ENCODE measurements at places on chromosomes 7 and 10.
A peak's percentile ranks its signal among the peaks of the same experiment; 100 is the strongest.

GRCh38 chr10:69657866-69658265, 27.8 kb downstream of the FAM241B start:
- DNase-seq: no peak

GRCh38 chr10:101828766-101829551, 10.7 kb upstream of the OGA start:
- DNase-seq: no peak

DNA sequence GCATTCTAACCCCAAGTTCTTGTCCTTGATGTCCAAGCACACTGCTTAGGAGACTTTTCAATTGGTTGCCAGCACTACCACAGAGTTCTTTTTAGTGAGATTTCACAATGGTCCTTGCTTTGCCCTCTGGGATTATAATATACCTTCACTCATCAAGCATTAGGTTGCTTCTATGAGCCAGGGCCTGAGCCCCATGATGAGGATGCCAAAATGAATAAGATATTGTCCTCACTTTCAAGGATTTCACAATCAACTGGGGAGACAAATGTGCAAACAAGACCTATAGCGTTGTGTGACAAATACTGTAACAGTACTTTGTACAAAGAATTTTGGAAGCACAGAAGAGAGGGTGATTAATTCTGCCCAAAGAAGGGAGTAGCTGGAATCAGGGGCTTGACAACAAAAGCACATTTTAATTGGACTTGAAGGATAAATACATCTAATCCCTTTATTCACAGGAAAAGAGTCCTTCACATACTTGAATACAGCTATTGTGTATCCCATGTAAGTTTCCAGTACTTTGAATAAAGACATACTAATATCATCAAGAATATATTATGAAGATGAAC, 263.6 kb upstream of the LRRN3 start:
- no peak for DNase-seq

DNA sequence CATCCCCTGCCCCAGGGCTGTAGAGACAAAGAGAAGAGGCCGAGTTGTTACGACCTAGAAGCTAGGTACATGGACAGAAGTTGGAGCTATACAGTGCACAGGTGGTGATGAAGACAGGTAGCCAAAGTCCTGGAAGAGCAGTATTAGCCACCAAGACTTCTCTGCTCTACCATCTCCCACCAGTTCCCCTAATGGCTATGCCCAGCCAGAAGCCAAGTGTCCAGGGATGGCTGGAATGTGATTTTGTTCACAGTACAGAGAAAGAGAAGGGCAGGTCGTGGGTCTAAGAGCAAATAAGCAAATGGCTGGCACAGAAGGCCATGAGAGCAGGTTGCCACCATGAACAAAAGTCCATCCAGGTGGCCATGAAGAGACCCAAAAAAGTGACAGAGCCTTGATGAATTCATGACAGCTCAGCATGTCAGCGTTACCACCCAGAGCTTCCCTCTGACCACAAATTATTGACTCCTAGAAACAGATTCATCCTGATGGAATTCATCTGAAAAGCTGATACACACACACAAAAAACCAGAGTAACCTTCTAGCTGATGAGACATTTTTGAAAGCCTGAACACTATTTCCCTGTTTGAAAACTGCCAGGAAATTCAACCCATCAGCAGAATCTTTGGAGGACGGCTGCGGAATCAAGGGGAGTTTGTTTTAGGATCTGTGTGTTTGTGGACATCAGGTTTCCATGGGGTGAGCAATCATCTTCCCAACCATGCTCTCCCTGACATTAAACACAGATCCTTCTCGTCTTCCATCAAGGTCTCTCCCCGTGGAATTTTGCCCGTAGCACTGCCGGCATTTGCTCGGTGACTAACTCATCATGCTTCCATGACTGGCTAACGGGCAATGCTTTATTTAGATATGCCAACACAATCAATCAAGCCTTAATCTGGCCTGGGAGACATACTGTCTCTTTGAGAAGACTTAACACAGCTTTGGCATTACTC, 906.7 kb upstream of the AUTS2 start:
- no peak for DNase-seq

DNA sequence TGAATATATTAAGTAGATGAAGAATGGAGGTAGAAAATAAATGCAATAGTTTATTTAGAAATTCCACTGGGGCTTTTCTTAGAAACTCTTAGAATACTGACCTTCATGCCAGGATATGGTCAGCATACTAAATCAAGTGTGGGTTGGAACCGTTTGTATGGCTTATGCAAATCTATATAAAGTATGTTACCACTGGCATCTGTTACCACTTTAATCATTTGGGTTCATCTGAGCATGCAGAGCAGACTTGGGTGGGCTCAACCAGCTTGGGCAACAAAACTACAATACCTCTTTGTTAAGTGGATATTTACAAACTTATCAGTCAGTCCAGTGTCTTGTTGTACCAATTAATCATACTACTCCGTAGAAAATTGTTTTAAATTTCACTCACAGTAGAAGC, 125.8 kb downstream of the CRPPA start:
- DNase-seq: no peak

DNA sequence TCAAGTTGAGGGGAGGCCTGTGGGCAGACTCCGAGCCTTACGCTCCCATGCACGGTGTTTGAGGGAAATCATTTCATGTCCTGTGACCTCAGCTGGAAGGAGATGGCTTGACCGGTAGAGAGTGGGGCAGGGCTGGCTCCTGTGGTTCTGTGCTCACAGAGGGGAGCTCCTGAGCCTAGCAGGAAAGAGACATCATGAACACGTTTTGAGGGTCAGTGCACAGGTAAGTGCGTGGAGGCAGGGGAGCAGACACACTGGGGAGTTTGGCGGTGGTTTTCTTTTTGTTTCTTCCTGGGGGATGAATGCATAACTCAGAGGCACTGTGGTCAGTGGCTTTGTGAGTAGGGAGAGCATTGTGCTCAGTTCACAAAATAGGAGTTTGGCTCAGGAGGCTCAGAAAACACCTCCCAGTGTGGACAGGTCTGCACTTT, 22.5 kb downstream of the ADCY1 start:
- no peak for DNase-seq

- no peak for DNase-seq
Observed at GRCh38 chr10:20877554-20877953, 19.6 kb downstream of the NEBL start.

- no peak for DNase-seq
Observed at GRCh38 chr10:109114579-109114978, 808.7 kb downstream of the XPNPEP1 start.

DNA sequence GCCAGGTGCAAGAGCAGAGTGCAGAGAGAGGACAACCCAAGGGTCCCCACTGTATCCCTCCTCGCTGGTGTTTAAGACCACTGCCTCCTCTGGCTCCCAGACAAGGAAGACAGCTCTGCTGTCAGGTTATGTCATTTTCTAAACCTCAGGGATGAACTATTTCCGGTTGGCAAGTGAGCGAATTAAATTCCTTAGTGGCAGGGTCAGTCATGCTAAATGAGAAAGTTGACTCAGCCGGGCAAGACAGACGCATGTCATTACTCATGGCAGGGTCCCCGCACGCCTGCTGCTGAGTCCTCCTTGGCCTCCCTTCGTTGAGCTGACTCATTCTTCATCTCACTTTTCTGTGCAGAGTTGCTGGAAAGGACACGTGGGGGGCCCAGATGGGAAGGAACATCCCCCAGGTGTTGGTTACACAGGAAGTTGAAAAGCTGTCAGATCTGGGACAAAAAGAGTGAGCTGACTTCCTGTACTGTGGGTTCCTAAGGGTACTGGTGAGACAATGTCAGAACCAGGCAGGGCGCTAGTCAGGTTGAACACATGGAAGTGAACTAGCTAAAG, 47.1 kb upstream of the UCN3 start:
- peak; percentile 96 for DNase-seq

GRCh38 chr7:46080595-46081159, 159.6 kb upstream of the IGFBP3 start:
- no peak for DNase-seq

GRCh38 chr10:18222866-18223265, 82.6 kb downstream of the CACNB2 start:
- DNase-seq: no peak

- DNase-seq: peak; percentile 49
Observed at GRCh38 chr7:25968205-25968993, 183.6 kb upstream of the NFE2L3 start.

DNA sequence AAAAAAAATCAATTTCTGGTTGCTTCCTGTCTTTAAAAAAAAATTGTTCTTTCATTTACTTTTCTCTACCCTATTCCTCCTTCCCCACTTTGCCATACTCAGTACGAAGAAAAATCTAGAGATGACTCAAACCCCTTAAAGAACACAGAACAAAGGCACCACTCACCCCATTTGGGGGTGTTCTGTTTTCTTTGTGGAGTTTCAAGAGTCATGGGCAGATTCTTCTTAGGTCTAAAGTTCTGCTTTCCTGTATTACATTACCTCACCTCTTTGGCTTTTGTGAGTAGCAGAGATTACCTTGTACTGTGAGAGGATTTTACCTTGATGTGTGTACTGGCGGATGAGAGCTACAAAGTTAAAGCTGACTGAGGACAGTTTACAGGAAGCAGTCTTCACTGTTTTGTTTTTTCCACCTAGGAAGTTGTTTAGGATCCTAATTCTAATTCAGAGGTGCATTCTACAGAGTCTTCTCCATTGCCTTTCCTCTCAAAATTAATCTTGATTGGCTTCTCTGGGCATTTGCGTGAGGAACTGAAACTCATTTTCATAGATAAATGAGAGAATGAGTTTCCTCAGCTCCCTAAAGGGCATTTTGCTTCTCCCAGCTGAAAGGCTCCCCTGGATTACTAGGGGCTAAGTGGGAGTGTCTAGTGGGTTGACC, 20.7 kb downstream of the AVL9 start:
- peak; percentile 44 for DNase-seq

GRCh38 chr10:31920538-31920937, 8.1 kb downstream of the ARHGAP12 start:
- DNase-seq: no peak

- peak; percentile 52 for DNase-seq
Observed at GRCh38 chr7:130417213-130417612, 23.6 kb downstream of the CEP41 start.

GRCh38 chr10:61758433-61758832, 95.7 kb downstream of the CABCOCO1 start:
- no peak for DNase-seq

- no peak for DNase-seq
Observed at GRCh38 chr10:86708783-86709380, 40.6 kb downstream of the LDB3 start.

GRCh38 chr10:107548301-107548700, 383.8 kb upstream of the SORCS1 start:
- no peak for DNase-seq

GRCh38 chr7:15015545-15016314, 113.2 kb upstream of the DGKB start:
- DNase-seq: peak; percentile 6

GRCh38 chr7:138903859-138904435, 77.2 kb downstream of the KIAA1549 start:
- DNase-seq: no peak

GRCh38 chr10:59085711-59086502, 90.5 kb upstream of the PHYHIPL start:
- no peak for DNase-seq

DNA sequence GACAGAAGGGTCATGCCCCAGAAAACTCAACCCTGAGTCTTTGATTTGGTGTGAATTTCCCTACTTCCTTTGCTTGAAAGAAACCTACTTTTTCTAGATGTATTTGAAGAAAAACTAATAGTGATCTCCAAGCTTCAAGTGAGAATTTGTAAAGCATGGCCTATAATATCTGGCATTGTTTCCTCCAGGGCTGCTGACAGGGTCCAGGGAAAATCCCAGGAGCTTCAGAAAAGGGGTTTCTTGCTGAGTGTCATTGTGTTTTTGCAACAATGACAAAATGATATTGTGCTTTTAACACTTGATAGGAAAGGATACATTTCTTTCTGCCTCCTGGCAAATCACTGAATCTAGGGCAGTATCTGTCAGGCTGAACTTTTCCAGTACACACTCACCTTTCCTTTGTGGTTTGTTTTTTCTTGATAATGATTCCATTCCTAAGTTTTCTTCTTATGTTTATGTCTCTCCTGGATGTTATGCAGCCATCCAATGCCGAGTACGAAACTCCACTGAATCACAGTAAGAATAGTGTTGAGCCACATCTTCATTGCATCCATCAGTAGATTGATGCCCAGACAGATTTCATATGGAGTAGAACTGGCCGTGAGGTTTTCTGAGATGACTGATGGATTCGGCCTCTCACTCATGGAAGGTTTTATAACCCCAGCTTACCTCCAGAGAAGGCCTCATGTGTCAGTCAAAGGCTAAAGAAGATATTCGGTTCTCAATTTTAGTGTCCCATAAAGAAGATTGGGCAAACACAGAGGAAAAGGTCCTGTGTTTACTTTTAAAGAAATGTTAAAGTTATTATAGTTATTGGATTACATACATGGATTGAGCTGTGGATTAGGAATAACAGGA, 76.9 kb upstream of the STEAP1B start:
- no peak for DNase-seq

DNA sequence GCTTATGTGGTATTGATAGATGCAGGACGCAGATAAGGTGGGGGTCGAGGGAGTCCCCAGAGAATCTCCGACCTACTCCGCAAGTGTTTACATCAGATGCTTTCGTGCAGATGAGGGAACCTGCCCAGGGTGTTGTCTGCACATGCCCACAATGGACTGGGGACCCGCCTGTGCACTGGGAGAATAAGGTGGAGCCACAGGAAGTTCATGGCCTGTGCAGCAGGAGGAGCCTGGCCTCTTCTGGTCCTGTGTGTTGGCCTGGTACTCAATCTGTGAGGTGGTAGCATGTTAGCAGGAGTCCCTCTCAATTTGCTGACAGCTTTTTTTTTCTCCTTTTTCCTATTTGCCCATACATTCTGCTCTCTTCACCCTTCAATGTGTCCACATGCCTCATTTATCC, 54.1 kb upstream of the AKR1C1 start:
- no peak for DNase-seq

DNA sequence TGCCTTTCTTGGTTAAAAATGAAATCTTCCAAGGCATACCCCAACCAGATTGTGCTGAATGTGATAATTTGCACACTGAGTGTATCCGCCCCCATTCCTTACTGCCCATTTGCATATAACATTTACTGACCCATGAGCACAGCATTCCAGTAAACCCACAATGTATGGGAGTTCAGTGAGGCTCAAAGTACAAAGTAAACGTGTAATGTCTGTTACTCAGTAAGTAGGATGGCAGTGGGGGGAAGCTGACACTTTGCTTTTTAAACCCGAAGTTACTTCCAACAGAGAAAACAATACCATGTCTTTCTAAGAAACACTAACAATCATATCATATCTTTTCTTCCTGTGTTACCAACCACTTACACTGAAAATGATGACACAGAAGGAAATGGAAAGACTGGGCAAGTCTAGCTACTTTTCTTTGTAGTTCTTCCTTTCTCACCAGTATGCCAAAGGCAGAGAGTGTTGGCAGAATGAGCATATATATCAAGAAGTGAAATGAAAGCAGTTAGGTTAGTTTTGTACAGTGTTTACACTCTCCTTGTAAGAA, 27.1 kb upstream of the SOSTDC1 start:
- DNase-seq: no peak

DNA sequence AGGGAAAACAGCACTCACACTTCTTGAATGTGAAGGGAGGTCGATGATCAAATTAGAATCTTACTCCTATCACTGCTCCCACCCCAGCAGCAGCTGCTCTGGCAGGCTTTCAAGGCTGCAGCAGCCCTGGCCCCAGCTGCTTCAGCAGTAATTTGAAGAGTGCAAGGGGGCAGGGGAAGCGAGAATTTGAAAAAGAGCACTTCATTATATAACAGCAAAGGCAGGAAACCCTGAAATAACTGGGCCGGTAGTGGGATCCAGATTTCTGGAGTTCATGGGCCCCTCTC, 44.9 kb downstream of the MYPN start:
- no peak for DNase-seq

GRCh38 chr7:11681461-11681860, 150.5 kb downstream of the THSD7A start:
- no peak for DNase-seq
